ENCODE measurements at places on chromosomes 5 and 9.

DNA sequence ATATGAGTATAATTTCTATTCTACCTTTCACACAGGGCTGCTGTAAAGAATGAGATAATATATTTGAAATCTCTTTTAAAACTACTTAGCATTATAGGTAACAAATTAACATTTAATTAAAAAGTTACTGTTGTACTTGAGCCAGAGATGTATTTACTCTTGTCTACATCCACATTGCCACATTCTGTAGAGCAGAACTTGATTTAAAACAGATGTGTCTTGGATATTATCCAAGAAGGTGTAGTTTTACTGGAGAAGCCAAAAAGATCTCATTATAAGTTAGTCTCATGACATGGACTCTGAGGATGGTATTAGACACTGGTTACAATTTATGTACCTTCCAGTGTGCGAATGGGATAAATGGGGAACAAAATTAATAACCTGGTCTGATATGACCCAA, 293.1 kb upstream of the CCNH start:
- DNase-seq, result no peak

DNA sequence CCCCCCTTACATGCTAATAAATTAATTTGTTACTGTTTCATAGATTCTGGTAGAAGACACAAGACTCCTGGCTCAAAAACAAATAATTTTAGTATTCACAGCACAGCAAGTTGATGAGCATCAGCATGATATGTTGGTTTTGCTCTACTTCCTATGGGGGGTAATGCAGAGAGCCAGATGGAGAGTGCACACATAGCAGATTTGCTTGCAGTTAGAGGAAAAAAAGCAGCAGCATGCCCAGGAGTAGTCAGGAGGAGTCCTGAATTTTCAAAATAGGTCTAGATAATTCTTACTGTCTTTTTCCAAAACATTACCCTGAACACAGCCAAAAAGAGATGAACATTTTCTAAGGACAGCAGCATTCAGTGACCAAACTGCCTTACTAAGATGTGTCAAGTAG, 261.3 kb downstream of the COX7C start:
- no peak for DNase-seq

DNA sequence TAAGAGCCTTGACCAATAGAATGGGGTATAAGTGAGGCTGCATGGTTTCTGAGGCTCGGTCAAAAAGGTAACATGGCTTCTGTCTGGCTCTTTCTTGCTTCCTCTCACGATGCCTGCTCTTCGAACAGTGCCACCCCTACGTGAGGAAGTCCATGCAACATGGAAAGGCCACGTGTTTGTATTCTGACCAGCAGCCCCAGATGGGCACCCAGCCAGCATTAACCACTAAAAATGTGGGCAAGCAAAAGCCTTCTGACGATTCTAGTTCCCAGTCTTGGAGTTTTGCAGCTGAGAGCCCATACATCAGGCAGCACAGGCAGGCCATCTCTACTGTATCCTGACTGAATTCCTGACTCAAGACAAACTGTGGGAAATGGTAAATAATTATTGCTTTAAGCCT, 24.2 kb upstream of the NREP start:
- no peak for DNase-seq

GRCh38 chr9:5563417-5563815, 53.1 kb downstream of the PDCD1LG2 start:
- DNase-seq, result no peak

- no peak for DNase-seq
Measured at GRCh38 chr5:109247986-109248385, 161.8 kb downstream of the PJA2 start.

GRCh38 chr5:155960177-155960576, 366.8 kb upstream of the SGCD start:
- no peak for DNase-seq

DNA sequence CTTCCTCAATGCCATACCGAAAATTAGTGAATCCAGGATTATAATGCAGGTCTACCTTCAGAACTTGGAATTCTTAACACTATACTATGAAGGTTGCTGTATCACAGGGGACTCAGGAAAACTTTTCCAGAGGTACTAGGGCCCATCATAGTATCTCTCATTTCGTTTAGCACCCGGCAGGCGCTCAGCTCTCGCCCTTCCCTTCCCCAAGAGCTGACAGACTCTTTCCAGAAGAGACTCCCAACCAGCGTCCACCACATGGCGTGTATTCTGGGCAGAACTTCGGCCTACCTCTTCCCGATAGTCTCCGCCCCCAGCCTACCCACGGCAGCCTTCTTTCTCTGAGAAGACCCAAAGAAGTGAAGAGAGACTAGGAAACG, 271 bp downstream of the NOL8 start:
- no peak for DNase-seq

DNA sequence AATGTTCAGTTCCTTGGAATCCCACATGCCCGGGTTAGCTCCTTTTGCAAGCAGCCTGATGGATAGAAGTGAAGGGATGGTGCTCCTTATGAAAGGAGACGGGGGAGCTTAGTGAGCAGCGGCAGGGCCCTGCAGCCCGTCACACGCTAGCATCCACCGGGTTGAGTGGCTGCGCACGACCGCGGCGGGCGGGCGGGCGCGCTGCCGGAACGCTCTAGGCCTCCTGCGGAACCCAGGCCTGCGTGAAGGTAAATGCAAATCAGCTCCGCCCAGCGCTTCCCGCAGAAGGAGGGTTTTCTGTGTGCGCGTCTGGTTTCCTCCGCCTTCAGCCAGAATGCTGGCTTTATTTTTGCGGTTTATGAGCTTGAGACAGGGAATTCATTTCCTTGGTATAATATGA, 19.8 kb downstream of the IL12B start:
- DNase-seq, result peak; percentile 6

GRCh38 chr9:134408939-134409737, 82.9 kb downstream of the RXRA start:
- no peak for DNase-seq

DNA sequence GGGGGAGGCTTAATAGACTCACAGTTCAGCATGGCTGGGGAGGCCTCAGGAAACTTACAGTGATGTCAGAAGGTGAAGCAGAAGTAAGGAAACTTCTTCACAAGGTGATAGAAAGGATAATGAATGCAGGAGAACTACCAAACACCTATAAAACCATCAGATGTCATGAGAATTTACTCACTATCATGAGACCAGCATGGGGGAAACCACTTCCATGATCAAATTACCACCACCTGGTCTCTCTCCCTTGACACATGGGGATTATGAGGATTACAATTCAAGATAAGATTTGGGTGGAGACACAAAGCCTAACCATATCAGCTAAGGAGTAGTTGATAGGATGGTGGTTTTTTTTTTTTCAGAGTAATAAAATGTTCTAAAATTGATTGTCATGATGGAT, 201.8 kb downstream of the CDH12 start:
- no peak for DNase-seq

- no peak for DNase-seq
Measured at GRCh38 chr9:5840788-5841187, 7.9 kb upstream of the ERMP1 start.

DNA sequence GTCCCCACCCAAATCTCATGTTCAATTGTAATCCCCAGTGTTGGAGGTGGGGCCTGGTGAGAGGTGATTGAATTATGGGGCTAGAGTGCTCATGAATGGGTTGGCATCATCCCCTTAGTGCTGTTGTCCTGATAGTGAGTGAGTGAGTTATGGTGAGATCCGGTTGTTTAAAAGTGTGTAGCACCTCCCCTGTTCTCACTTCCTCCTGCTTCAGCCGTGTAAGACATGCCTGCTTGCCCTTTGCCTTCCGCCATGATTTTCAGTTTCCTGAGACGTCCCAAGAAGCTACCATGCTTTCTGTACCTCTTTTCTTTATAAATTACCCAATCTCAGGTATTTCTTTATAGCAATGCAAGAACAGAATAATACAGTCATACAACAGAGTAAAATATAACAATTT, 742 bp upstream of the LECT2 start:
- DNase-seq, result no peak

DNA sequence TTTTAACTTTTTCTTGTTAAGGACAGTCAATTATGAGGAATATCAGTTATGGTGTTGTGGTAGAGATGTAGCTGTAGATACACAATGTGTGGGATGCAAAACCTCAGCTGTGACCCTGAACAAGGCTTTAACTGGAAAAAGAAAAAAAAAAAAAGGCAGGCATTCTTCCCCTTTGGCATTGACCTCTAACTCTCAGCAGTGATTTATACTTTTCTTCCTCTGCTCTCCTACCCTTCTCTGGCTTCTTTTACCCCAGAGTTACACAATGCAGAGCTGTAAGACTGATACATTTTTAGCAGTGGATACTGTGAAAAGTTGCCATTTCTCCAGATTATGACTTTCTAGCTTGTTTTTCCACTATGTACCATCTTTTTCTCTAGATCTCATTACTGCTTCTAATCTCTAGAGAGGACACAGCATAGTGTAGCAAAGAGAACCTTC, 2.0 kb downstream of the CTNNAL1 start:
- no peak for DNase-seq

DNA sequence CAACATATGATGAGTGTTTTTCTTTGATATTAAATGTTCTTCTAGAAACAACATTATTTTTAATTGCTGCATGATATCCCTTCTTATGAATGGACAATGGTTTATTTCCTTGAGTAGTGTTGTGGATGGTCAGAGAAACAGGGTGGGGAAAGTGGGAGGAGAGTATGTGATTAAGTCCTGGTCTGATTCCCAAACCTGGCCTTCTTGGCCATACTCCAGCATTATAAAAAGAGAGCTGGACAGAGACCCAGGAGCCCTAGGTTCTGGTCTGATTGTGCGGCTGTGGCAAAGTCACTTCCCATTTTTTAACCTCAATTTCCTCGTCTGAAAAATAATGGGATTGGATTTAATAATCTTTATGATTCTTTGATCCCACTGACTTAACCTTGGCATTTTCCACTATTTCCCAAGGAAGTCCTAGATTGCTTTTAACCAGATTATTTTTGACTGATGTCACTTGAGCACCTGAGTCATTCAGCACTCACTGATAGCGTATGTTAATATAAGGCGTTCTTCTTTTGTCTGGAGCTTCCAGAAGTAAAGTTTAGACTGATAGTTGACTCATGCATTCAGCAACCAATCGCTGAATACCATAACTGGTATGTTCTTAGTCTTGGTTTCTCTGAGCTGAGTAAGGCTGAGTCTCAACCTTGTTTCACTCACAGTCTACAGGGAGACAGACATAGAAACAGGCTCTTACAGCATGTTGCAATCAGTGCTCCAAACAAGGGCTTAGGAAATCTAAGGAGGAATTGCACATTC, 26.2 kb downstream of the OSMR start:
- DNase-seq, result no peak

- no peak for DNase-seq
Measured at GRCh38 chr5:150052956-150053712, 33.2 kb downstream of the CSF1R start.

GRCh38 chr9:83749706-83750105, 41.9 kb upstream of the UBQLN1 start:
- DNase-seq, result no peak

All from CD4-positive, alpha-beta T cell treated with Interleukin-2 at 100 ng/mL for 4 hours (primary cell).